Omental fat pad (tissue), 4 donors: ENCODE measurements at places on chromosomes 6 and 20. TPM values are rescaled to one million over a fixed set of nuclear protein-coding genes. Genes with fewer than 3 reads are reported as not detected.

Gene ANKRD66
- total RNA-seq = not detected

- no peak for DNase-seq
These were observed 86.2 kb downstream of the SMAP1 start for GRCh38 chr6:70753870-70754380.

Gene CTSZ
- total RNA-seq = 242 TPM

DNA sequence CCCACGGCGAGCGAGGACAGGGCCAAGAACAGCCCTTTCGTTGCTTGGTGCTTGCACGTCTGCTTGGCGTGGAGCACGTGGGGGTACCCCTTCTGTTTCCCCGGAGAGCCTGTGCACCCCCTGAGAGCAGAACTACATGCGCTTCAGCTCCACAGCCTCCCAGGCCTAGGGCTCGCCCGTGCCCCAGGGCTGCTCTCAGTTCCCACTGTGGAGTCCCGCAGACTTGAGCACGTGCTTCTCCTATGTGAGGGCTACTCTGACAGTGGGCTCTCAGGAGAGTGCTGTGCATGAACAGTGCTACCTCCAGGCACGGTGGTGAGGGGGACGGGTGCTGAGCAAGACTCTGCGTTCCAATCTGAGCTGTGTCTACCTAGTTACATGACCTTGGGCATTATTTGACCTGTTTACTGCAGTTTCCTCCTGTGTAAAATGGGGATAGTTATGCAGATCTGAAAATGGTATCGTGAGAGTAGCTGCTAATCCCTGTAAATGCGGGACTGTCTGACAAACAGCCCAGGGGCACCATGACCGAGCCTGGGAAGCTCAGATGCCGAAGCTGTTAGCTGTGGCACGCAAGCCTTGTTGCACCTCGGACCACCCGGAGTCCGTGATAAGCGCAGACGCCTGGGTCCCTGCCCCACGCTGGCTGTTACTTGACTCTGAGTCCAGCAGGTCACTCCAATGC is 82.4 kb downstream of the IRF4 start:
- no peak for DNase-seq

DNA sequence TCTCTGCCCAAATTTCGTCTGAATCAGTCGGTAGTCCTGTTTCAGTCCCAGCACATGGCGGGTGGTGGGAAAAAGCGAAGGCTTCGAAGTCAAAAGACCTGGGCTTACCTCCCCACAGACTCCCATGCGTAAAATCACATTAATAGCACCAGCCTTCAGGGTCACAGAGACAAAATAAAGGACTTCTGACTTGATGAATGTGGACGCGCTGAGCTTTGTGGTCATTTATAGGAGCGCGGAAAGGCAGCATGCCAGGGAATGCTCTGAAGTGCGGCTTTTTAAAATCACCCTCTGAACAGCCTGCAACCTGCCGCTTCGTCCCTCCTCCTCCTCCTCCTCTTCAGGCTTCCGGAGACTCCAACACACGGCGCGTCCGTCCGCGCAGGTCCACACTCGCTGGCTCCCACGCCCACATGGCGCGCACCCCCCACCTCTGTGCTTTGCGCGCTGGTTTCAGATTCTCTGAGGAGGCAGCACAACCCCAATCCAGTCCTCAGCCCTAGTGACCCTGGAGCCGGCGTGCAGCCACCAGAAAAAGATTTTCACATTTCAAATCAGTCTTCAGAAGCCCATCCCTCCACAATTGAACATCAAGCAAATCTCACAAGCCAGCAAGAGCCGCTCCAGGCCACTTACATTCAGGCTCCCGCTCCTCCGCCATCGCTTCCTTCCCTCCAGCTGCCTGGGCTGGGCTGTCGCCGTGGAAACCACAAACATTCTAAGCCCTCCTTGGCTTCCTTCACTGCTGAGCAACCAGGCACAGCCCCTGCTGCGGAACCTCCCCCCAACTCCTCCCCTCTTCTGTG is at the start of gene C6orf118:
TSS of gene C6orf118 (minus strand) at position 680 of the 806 bp plus-strand sequence. CDS start at position 661, 19 bp downstream.
- no peak for DNase-seq

Gene MAS1
- not detected for total RNA-seq

- DNase-seq = no peak
These were observed 42.2 kb downstream of the DTNBP1 start for GRCh38 chr6:15620611-15621010.

Gene MRAP2
- total RNA-seq = not detected

GRCh38 chr6:79280756-79281155 is 46.3 kb upstream of the HMGN3 start:
- no peak for DNase-seq

DNA sequence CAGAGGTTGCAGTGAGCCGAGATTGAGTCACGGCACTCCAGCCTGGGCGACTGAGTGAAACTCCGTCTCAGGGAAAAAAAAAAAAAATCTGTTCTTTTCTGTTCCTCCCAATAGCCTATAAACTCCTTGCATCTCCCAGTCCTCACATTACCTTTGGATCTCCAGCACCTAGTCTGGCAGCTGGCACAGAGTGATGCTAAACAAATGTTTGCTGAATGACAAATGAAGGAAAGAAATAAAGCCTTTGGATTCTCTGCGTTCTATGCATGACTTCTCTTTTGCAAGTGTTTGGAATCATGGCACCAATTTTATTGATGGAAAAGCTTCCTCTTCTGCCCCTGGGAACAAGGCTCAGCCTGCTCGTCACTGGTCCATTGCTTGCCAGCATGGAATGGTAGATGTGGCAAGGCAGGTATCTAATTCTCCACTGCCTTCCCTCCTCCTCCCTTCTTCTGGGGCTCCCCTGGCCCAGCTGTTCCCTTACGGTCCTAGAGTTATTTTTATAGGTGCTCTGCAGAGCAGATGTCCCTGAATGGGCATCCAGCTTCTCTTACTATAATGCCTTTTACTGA is 53.6 kb upstream of the FYN start:
- DNase-seq = no peak

GRCh38 chr6:40439026-40439800 is 148.0 kb downstream of the LRFN2 start:
- DNase-seq = no peak

DNA sequence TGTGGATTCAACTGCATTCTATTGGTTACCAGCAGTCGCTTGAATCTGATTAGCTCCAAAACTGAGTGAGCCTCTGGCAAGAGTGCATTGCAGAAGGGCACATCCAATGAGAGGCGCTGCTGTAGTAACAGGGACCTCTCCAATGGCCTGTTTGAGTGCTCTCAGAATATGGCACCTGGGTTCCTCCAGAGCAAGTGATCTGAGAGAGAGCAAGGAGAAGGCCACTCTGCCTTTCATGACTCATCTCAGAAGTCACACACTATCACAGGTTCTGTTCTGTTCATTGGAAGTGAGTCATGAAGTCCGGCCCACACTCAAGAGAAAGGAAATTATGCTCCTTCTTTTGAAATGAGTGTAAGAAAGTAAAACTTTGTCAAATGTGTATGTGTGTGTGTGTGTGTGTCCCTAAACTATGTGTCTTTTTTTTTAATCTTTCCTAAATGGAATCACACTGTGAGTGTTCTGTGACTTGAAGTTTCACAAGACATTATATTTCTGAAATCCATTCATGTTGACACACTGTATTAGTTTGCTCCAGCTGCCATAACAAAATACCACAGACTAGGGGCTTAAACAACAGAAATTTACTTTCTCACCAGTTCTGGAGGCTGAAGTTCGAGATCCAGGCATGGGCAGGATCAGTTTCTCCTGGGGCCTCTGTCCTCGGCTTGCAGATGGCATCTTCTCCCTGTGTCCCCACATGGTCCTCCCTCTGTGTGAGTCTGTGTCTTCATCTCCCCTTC is 138.3 kb upstream of the CDYL start:
- DNase-seq = no peak

DNA sequence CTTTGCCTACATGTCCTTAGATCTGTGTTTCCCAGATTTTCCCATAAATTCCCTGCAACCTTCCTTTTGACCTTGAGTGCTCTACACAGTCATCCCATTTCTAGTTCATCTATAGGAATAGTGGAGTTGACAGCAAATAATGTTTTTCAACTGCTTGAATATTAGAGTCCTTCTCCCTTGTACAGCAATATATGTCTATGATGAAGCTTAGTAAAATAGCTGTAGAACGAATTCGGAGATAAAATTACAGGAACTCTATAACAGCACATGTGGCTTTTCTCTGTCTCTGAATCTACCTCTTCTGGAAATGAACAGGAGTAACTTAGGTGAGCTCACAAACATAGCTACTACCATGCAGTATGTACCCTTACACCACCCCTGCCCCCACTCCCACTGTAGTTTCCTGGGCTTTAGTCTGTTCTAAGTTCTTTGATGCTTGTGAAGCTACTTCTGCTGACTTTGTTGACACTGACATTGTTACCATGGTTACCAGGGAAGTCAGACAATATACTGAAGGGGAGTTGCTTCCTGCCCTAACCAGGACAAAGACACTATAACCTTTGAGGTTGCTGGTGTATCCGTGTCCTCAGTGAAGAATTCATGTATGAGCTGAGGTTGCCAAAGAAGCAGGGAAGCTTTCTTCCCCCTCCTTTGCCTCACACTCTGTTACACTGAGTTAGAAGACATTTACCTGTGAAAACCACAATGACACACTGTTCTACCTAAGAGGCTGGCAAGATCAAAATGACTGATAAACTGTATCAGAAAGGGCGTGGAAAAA is 35.8 kb upstream of the SHLD1 start:
- DNase-seq = no peak

DNA sequence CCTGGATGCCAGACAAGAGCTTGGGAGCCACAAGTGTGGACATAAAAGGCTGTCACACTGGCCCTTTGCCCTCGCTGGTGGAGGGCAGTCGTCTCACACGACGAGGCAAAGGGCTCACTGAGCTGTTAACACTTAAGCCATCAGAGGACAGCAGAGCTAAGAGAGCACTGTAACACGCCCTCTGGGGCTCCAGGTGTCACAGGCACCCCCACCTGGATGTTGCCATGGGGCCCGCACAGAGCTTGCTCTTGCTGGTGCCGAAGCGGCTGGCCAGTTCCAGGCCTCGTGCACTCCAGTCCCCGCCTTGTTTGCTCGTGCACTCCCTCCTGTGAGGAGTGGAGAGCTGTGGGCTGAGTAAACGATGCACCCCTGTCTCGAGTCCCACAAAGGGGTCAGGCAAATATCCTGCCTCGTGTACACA is 37.4 kb downstream of the SLC35D3 start:
- DNase-seq = no peak

Gene MUCL3
- total RNA-seq = not detected

Gene TMEM14C
- total RNA-seq = 99.3 TPM

- DNase-seq = no peak
These were observed 204.2 kb downstream of the GRIK2 start for GRCh38 chr6:101597693-101598092.

GRCh38 chr20:5279661-5280060 is 37.1 kb downstream of the PROKR2 start:
- DNase-seq = no peak

GRCh38 chr6:41470331-41471063 is 75.7 kb upstream of the FOXP4 start:
- DNase-seq = no peak

Gene ULBP3
- 3.5 TPM for total RNA-seq

GRCh38 chr6:44761046-44761445 is 373.5 kb downstream of the CDC5L start:
- no peak for DNase-seq

DNA sequence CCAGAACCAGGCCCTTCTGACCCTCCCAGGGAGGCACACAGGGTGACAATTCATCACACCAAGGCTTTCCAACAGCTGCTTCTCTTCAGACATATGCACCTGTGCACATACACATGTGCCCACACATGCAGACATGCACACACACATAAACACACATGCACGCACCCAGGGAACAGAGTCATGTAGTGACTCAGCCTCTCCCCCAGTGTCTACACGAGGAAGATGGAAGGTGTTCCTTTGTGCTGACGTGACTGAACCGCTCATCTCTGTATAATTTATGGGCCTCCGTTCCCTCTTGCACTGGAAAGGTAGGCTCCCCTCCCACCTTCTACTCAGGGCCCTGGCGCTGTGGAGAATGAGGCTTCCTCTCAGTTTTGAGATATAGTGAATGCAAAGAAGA is 23.8 kb upstream of the PLEKHG1 start:
- no peak for DNase-seq

DNA sequence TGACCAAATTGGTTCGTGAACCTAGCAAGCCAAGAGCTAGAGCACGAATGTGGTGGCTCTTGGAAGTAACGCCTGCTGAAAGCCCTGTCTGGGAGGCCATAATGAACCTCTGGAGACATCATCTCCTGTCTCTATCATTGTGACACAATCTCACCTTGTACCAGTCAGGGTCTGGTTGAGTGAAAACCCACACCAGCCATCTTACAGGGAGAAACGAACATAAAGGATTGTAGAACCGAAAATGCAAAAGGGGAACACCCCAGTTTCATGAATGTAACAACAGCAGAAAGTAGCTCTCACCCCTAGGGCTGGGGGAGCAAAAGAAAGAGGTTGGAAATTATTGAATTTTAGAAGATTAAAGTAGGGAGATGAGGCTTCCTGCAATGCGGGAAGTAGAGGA is 50.9 kb upstream of the TAB2 start:
- DNase-seq = no peak

DNA sequence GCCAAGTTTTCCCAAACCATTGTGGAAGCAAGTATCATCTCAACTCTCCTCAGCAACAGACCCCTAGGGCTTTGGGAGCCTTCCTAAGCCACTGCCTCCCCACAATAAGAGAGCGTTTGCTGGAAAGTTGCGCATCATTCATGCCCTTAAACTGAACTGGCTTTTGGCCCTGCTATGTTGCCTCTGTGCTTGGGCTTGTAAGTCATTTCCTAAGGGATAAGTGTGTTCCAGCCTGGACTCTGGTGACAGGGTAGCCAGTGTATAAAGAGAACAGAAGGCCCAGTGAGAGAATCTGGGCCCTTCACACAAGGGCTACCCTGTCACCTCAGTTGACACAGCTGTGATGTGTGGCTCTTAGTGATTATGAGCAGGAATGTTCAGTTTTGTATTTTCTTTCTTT is 77.8 kb downstream of the COL9A1 start:
- no peak for DNase-seq

Gene THBS2
- total RNA-seq = 111 TPM

Gene GTSF1L
- not detected for total RNA-seq

GRCh38 chr20:33482581-33482980 is 7.3 kb upstream of the CBFA2T2 start:
- DNase-seq = no peak
